ENCODE measurements at places on chromosomes 4 and X. TPM values are rescaled to one million over a fixed set of nuclear protein-coding genes. Genes with fewer than 3 reads are reported as not detected.

DNA sequence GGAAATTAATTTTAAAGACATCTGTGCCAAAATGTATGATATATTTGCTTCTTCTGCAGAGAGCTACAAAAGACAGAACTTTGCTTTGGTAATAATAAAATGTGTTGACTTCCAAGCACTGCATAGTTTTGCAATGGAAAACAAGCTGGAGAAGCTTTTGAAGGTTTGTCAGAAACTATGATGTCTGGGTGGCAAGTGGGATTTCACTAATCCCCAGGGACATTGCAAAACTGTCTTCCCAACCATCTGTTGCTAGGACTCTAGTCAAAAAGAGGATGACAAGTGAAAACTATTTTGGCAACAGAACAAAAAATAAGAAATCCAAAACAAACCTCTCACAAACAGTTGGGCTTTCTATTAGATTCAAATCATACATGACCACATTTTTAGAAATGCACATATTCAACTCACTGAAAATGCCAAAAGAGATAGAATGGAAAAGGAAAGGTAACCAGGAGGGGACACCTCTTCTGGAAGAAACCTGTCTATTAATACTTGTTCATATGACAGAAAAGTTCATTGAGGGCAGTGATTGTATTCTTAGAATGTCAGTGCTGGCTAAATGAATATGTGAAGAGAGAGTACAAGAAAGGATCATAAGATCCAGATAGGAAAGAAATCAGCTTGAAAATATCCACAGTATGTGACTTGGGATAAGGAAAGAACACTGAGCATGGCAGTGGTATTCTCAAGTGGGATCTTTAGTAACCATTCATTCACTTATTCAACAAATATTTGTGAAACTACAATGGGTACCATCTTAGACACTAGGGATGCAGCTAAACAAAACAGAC lies 228.0 kb downstream of the RASL11B start:
- H3K4me1 ChIP-seq = peaks cover 9% of the 10 kb centered on the region
- no peak for DNase-seq
- no peak overlapping the region for H3K27ac ChIP-seq
- no peaks in the 10 kb centered on the region for H3K27me3 ChIP-seq
- no peak overlapping the region for H3K4me3 ChIP-seq

CT55 gene
- 0.34 TPM for total RNA-seq

PRDM8 gene
- total RNA-seq = 2.4 TPM

GRCh38 chrX:57137501-57137900 lies 304 bp upstream of the SPIN2A start:
- H3K4me1 ChIP-seq = peaks cover 16% of the 10 kb centered on the region
- H3K27ac ChIP-seq = peak overlapping the region; percentile 89
- H3K27me3 ChIP-seq = no peaks in the 10 kb centered on the region
- no peak for DNase-seq

DCHS2 gene
- 5.1 TPM for total RNA-seq

SASH3 gene
- not detected for total RNA-seq

DNA sequence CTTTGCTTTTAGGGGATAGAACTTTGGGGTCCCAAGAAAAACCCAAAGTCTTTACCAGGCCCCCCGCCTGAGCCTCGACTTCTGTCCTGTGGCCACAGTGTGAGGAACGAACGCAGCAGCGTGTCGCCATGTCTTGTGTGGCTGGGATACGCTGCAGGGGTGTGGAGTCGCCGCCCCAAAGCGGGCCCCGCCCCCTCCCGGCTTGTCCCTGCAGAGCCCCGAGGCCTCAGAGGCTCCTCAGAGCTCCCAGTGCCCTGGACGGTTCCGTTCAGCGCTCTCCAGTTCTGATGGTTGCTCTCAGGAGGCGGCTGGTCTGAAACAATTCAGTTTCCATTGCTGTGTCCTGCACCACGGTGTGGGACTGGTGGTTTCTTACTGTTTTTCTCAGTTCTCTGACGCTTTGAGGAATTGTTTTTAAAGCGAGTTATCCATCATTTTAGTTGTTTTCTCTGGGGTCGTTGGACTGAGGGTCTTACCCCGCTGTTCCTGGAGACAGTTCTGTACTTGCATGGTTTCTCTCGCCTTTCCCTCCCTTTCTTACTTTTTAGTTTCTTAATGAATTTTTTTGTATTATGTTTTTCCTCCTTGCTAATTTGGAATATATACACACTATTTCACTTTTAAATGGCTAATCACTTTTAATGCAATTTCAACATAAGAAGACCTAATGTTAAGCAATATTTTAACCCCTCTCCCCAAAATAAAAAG lies 1.6 kb upstream of the IDUA start:
- peak; percentile 75 for DNase-seq
- peaks cover 21% of the 10 kb centered on the region for H3K4me1 ChIP-seq
- no peaks in the 10 kb centered on the region for H3K27me3 ChIP-seq
- H3K27ac ChIP-seq = no peak overlapping the region
- H3K4me3 ChIP-seq = peak overlapping the region; percentile 92
- H3K36me3 ChIP-seq = no peaks in the 10 kb centered on the region

GRCh38 chr4:1232661-1233621 lies 16.0 kb downstream of the CTBP1 start:
- H3K27me3 ChIP-seq = no peaks in the 10 kb centered on the region
- H3K4me3 ChIP-seq = no peak overlapping the region
- peaks cover 34% of the 10 kb centered on the region for H3K36me3 ChIP-seq
- DNase-seq = no peak
- H3K4me1 ChIP-seq = peaks cover 9% of the 10 kb centered on the region

WDR44 gene
- 12.5 TPM for total RNA-seq

ANKRD50 gene
- 73.1 TPM for total RNA-seq

SRPK3 gene
- not detected for total RNA-seq

GRCh38 chr4:99640676-99641075 lies 17.0 kb downstream of the C4orf54 start:
- H3K36me3 ChIP-seq = no peaks in the 10 kb centered on the region
- no peaks in the 10 kb centered on the region for H3K27me3 ChIP-seq
- peaks cover 9% of the 10 kb centered on the region for H3K4me1 ChIP-seq
- H3K27ac ChIP-seq = no peak overlapping the region
- H3K4me3 ChIP-seq = no peak overlapping the region

DNA sequence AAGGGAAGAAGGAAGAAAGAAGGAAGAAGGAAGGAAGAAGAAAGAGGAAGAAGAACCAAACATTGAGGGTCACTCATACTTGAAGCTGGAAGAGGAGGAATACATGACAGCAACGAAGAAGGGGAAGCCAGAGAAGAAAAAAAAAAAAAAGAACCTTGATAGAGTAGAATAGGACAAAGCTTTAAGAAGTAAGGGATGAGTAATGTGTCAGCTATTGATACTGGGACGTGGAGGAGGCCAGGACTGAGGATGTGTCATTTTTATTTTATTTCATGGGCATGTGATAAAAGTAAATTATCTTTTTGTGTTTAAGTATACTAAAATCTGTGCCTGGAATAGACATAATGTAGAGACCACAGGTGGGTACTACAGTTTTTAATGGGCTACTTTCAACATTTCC lies 6.4 kb downstream of the EDA2R start:
- peaks cover 10% of the 10 kb centered on the region for H3K4me1 ChIP-seq
- no peaks in the 10 kb centered on the region for H3K27me3 ChIP-seq
- DNase-seq = no peak
- H3K36me3 ChIP-seq = peaks cover 14% of the 10 kb centered on the region
- H3K4me3 ChIP-seq = no peak overlapping the region
- no peak overlapping the region for H3K27ac ChIP-seq

GRCh38 chr4:39237179-39237578 lies 54.9 kb downstream of the WDR19 start:
- H3K4me1 ChIP-seq = no peaks in the 10 kb centered on the region
- H3K27ac ChIP-seq = no peak overlapping the region
- H3K4me3 ChIP-seq = no peak overlapping the region
- H3K36me3 ChIP-seq = peaks cover 29% of the 10 kb centered on the region
- DNase-seq = no peak

Data from mesothelial cell of epicardium (in vitro differentiated cells).